ENCODE measurements at places on chromosomes 7 and 10.

DNA sequence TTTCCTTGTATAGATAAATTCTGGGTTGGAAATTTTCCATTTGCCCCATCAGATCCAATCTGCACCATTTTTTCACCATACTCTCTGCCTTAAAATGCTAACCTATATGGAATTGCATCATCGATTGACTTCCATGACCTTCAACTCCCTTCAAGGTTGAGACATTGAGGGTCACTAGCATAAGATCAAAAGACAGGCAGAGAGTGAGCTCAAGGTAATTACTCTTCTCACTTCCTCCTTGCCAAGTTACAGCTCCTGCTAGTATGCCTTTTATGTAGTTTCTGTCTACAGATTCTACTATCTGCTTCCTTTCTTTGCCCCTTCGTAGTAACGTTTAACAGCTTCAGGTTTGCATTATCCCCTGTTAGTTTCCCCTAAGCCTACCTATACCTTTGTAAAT, 1127.7 kb upstream of the LRRTM3 start:
- DNase-seq = no peak

GRCh38 chr10:123886292-123886691, 5.3 kb downstream of the CPXM2 start:
- no peak for DNase-seq

- no peak for DNase-seq
Observed at GRCh38 chr10:62583876-62584615, 209.9 kb downstream of the ZNF365 start.

DNA sequence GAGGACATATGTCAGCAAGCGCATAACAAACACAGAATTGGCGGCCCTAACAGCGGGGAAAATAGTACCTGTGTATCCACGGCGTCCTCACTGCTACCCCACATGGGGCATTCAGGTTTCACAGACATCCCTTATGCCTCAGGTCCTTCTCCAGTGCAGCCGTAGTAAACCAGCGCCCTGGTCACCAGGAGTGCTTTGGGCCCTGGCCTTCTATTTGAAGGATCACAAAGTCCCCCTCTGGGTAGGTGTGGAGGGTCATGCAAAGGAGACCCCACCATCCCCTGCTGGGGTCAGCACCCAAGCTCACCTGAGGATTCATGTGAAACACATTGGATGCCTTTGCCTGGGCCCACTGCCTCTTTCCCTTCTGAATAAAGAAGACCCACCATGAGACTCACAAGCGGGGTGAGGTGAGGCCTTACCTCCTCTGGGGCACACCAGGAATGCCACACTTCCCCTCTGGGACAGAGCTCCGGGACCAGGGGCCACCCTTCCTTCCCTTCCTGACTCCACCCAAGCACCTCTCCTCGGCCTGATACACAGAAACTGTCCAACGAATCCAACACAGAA, 18.8 kb downstream of the CLRN3 start:
- DNase-seq = no peak

DNA sequence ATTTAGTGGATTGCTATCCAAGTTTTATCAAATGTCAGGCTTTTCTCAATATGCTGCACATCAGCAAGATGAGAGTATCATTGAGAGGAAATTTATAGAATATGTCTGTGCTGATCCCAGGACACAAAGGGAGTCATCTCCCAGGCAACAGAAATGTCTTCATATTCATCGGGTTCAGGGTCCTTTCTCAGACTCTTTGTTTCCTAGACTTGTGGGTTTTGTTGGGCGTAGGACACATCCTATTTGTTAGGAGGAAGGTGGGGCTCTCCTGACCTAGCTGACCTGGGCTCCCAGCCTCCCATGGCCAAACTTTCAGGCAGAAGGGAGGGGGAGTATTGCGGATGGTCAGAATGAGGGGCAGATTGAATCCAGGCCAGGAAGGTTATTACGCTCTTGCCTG, 22.9 kb upstream of the NPS start:
- DNase-seq = no peak

GRCh38 chr10:78707745-78708144, 361.0 kb upstream of the ZMIZ1 start:
- DNase-seq = no peak

- no peak for DNase-seq
Observed at GRCh38 chr7:82173400-82174021, 270.1 kb downstream of the CACNA2D1 start.

Measured in activated T-cell treated with anti-CD3 and anti-CD28 coated beads for 48 hours (primary cell).